ENCODE measurements at places on chromosomes 6 and 20.

- peak; percentile 35 for DNase-seq
Observed at GRCh38 chr6:32087574-32088486, 21.3 kb downstream of the TNXB start.

DNA sequence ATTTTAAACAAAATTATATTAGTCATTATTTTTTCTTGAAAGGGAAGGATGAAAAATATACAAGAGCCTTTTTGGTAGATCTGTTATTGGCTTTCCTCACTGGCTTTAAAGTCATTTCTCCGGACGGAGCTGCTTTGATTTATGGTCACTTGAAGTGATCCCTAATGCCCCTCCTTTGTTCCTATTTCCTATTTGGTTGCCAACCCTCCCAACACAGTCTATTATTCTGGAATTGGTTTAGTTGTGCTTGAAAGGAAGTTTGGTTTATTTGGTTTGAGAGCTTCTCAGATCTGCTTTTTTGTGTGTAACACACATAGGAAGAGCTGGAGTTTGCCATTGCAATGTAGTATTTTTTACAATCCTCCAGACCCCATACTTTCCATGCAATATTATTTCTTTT, 347.9 kb downstream of the RFPL4B start:
- DNase-seq = no peak

- DNase-seq = peak; percentile 75
Observed at GRCh38 chr6:53731866-53732636, 62.8 kb upstream of the LRRC1 start.

GRCh38 chr6:20432692-20433091, 31.0 kb downstream of the E2F3 start:
- DNase-seq = no peak

DNA sequence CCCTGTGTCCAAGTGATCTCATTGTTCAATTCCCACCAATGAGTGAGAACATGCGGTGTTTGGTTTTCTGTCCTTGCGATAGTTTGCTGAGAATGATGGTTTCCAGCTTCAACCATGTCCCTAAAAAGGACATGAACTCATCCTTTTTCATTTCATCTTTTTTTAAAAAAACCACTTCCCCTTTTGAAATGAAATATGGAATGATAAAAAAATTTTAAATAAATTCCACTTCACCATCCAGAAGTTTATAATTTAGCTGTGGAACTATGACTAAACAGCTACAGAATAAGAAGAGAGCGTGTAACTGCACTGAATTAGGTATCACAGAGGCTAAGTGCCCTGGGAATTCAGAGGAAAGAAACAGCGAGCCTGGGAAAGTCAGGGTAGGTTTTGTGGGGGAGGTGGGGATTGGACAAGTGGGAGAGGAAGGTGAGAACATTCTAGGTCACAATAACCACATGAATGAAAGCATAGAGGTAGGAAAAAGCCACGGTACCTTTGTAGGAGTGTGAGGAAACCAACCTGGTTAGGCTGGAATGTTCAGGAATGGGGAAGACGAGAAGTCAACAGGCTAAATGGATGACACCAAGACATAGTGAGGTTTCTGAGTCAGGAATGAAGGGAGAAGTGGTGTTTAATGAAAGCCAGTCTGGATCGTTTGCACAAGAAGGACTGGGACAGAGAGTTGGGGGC, 11.0 kb downstream of the TRIM10 start:
- no peak for DNase-seq

GRCh38 chr6:79911992-79912391, 35.4 kb downstream of the ELOVL4 start:
- no peak for DNase-seq

- peak; percentile 86 for DNase-seq
Observed at GRCh38 chr6:35311390-35312075, 13.9 kb downstream of the DEF6 start.

DNA sequence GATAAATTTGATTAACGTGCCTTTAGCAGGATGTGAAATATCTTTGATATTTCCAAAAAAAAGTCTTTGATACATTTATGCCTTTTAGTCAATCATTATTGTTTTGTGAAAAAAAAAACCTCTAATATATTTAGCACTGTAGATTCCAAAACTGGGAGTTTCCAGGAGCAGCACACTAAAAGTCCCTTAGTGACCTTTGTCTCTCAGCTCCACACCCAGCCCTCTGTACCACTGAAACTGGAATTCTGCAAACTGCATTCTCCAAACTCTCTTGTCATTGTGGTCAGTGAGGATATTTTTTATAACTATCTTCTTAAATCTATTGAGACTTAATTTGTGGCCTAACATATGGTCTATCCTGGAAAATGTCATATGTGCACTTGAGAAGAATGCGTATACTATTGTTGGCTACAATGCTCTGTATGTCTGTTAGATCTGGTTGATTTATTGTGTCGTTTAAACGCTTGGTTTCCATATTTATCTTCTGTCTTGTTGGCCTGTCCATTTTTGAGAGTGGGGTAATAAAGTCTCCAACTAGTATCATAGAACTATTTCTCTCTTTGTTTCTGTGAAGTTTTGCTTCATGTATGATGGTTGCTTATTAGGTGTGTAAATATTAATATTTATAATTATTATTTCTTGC, 73.2 kb upstream of the CNKSR3 start:
- no peak for DNase-seq
